ENCODE measurements at places on chromosomes 13 and 19.

- DNase-seq = no peak
Observed at GRCh38 chr13:40217675-40218074, 448.8 kb downstream of the FOXO1 start.

DNA sequence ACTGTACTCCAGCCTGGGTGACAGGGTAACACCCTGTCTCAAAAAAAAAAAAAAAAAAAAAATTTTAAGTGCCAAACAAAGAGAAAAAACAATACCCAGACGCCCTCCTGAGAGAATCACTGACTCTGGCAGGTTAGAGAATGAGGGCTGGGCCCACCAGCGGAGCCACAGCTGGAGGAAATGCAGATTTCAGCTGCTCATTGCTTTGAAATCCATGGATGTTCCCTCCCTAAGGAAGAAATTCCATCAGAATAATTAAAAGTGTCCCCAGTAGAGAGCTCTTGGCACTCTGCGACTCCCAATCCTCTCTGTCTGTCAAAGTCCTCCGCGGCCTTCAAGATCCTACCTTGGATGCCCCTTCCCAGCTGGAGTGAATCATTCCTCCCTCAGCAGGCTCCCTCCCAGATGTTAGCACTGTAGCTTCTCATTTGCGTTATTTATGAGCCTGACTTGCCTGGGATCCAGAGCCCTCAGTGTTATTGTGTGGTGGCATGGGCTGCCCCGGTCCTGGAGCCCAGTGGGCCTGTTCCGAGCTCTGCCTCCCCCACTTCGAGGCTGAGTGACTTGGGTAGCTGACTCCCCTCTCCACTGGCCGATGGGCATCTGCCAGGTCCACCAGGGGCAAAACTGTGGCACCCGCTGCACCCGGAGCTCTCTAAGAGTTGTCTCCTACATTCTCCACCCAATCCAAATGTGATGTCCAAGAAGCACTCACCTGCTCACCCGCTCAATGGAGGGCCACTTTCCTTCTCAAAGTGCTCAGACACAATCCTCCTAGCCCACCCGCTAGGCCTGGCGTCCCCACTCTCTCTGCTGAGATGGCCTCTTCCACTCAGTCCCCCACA is 47.0 kb downstream of the SERP2 start:
- DNase-seq = no peak

GRCh38 chr19:46475986-46476385 is 4.6 kb upstream of the PNMA8A start:
- DNase-seq = no peak

DNA sequence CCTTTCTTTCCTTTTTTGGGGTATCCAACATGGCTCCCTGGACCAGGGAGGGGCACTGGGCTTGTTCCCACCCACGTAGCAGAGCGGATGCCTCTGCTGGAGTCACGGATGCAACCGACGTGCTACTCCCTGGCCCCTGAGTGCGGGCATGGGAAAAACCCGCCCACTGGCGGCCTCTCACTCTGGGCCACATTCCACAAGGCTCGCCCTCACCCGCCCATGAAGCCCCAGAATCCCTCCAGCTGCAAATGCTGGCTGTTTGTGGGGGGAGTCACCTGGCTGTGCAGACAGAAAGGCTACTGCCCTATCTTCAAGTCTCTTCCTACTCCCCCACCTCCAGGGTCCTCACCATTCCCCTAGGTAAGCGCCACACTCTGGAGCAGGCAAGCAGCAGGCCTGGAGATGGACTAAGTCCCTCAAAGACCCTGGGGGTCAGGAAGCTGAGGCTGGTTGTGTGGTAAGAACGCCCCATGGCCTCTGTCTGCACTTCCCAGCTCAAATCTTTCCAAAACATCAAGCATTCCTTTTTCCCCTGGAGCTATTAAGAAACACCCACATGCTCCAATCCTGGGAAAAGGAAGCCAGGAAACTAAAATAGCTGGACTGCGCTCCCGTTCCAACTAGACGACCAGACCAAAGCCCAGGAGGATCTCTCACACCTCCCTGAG is 17.9 kb upstream of the EPHX3 start:
- DNase-seq = no peak

GRCh38 chr19:5091018-5091683 is 122.2 kb downstream of the KDM4B start:
- no peak for DNase-seq

DNA sequence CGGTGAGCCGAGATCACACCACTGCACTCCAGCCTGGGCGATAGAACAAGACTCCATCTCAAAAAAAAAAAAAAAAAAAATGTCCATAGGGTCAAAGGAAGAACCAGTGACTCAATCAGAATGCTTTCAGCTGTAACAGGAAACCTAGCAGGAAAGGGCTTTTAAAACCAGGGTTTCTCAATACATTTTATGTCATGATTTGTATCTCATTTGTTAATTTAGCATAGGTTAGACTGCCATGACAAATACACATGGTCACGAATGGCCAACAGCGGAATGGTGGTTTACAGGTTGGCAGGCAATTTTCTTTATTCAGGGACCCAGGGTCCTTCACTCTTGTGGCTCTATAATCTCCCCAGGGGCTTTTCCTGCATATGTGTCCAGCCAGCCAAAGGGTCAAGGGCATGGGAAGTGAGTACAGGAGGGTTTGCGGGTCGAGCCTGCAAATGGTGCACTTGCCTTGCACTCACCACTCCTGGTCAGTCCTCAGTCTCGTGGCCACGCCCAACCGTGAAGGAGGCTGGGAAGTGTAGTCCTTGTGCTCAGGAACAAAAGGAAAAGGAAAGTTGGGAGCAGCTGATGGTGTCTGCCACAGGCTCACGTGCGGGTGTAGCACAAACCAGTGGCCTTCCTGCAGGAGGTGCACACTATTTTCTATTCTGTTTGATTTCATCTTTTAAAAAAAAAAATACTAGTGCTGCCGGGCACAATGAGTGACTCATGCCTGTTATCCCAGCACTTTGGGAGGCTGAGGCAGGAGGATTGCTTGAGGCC is 14.8 kb downstream of the DHX34 start:
- peak; percentile 59 for DNase-seq

DNA sequence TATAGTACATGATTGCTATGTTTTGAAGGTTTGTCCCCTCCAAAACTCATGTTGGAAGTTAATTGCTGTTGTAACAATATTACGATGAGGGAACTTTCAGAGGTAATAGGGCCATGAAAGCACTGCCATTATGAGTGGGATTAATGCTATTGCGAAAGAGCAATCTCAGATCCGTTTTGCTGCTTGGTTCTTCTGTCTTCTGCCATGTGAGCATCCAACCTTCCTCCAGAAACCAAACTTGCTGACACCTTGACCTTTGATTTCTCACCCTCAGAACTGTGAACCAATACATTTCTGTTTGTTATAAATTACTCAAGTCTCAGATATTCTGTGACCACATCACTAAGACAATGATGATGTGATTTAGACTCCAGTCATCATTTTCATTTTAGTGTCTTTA is 2590.9 kb downstream of the PCDH9 start:
- DNase-seq = no peak

DNA sequence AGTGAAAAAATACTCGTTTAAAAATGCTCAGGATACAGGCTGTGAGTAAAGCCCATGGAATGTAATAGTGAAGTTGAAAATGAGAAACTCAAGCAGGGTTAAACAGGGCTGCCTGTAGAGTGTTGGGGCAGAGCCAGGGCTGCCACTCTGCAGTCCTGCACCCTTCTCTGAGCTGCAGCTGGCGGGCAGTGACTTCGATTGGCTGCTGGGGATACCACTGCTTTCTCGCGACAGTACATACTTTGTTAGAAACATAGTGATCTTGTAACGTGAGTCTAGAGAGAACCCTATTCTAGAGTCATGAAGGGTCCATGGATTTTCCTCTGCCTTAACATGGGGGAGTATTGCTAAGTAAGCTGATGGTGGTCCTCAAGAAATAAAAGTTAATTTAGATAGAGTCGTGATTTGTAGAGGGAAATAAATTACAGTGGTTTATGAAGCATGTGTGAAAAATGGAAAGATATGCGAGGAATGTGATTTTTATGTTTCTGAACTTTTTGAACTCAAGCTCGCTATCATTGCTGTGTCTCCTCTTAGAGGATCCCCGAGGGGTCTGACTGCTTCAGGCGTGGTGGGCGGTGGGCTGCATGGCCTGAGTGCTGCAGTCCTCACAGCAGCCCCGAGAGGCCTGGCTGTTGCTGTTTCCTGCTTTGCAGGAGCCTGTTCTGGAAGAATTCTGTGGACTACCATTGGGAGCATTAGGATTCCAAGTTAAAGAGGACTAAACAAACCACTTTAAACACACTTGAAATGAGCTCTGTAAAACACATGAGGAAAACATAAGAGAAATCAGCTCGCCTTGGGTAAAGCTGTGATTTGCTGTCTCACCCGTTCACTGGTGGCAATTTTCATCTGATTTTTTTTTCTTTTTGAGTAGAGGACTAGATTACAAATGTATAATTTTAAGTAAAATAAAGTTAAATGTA is 95.7 kb downstream of the ARHGEF7 start:
- no peak for DNase-seq

GRCh38 chr19:34979819-34980640 is 16.0 kb upstream of the ZNF792 start:
- no peak for DNase-seq

DNA sequence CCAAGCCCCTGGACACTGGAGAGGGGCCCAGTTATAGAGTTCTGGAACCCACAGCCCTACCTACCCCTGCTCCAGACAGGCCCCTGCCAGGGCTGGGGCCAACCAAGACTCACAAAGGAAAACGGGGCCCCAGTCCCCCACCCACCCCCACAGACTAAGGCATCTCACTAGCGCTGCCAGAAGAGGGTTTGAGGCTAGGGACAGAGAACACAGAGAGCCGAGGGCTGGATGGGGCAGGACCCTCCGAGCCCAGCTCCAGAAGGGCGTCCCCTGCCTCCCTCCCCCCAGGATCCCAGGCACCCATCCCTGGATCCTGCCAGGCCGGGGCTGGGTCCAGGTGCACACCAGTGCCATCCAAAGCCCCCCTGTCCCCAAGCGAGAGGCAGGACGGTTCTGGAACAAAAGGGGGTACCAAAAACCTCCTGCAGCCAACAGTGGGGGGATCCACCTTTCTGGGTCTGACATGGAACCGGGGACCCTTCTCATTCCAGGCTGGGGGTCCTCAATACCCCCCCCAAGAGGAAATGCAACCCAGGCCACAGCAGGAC is 4.4 kb upstream of the REXO1 start:
- DNase-seq = no peak

DNA sequence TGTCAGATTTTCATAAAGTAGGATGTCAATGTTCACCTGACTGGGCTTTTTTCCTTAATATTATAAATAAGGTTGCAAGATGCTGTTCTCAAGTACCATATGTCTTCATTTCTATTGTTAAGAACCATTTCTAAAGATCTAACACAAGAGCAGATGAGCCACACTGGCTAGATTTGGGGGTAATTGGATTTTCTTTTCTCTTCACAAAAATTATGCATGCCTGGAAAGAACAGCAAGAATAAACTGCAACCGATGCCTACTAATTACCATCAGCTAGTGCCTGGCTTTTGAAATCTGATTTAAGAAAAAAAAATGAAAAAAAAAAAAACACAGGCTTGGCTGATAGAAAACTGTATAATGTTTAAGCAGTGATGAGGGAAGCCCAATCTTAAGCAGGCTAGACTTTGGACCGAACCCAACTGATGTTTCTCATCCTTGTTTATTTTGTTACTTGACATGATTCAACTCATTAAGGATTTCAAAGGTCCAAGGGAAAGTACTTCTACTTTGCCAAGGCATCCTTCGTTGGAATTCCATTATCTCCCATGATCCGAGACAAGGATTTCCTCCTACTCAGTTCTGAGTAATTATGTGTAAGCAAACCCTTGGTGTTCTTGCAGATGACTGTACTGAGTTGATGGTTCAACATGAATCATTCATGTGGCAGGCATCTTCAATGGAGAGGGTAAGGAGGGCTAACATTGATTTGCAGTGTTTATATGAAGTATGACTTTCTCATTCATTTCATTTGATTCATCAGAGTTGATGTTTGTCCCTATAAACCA is 300.5 kb downstream of the SPRY2 start:
- peak; percentile 72 for DNase-seq

DNA sequence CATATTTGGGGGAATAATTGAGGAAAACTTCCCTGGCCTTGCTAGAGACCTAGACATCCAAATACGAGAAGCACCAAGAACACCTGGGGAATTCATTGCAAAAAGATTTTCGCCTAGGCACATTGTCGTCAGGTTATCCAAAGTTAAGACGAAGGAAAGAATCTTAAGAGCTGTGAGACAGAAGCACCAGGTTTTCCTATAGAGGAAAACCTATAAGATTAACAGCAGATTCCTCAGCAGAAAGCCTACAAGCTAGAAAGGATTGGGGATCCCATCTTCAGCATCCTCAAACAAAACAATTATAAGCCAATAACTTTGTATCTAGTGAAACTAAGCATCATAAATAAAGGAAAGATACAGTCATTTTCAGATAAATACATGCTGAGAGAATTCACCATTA is 114.9 kb downstream of the PIBF1 start:
- no peak for DNase-seq

DNA sequence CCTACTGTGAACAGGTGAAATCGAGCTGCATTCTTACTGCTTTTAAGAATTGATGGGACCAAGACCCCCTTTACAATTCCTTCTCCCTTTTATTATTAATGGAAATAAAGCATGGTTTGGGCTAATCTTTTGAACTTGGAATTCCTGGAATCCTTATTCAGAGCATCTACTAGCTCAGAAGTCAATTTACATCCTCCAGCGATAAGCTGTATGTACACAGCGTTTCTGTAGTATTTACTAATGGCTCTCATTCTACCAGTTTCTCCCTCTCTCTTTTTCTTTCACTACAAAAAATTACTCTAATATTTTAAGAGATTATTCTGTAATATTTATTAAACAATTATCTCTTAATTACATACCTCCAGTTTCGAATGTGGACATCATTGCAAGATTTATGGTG is 31.5 kb downstream of the FREM2 start:
- DNase-seq = no peak

- DNase-seq = no peak
Observed at GRCh38 chr19:53506728-53507127, 31.2 kb upstream of the ZNF331 start.

- no peak for DNase-seq
Observed at GRCh38 chr13:80931118-80931517, 590.2 kb upstream of the SPRY2 start.

GRCh38 chr19:1074544-1075283 is 7.7 kb downstream of the ARHGAP45 start:
- DNase-seq = no peak

- peak; percentile 7 for DNase-seq
Observed at GRCh38 chr19:15584541-15585115, 30.4 kb upstream of the CYP4F8 start.

- DNase-seq = no peak
Observed at GRCh38 chr13:73825143-73825542, 309.1 kb downstream of the KLF12 start.

Measured in pulmonary artery endothelial cell (primary cell).